Upper lobe of right lung (tissue), 1 donor: ENCODE measurements at places on chromosomes 6 and 20. TPM values are rescaled to one million over a fixed set of nuclear protein-coding genes. Genes with fewer than 3 reads are reported as not detected.

GRCh38 chr6:53616450-53617357, 48.9 kb downstream of the KLHL31 start:
- H3K4me1 ChIP-seq, result peaks cover 9% of the 10 kb centered on the region
- H3K27me3 ChIP-seq, result peaks cover 5% of the 10 kb centered on the region
- no peak overlapping the region for H3K27ac ChIP-seq

DNA sequence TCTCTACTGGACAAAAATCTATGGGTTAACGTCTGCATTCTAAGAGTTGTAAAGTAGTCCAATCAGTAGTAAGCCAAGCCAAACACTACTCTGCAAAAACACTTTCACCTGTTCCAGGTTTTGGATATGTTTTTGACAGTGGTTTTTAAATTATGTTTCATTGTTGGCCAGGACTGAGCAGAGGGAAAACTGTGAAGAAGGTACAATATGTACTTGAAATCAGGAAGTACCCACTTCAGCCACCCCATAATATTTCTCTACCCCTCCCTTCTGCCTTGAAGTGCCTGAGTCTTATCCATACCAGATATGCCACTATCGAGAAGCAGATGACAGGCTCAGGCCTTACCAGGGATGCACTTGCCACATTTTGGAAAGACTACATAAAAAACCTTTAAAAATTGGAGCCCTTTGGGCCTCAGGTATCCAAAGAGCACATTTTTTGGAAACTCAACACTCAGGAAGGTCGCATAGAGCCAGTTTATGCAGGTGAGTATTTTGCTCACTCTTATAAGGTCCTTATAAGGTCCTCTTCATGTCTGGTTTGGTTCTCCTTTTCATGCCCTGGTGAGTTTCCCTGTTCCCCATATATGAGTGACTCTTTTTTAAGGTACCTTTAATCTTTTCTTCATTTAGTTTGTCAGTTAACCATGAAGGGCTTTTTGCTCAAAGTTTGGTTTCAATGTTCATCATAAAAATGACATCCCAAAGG, 859.3 kb upstream of the FLRT3 start:
- H3K4me1 ChIP-seq, result no peaks in the 10 kb centered on the region
- no peak for DNase-seq
- peak overlapping the region; percentile 38 for H3K4me3 ChIP-seq
- no peaks in the 10 kb centered on the region for H3K36me3 ChIP-seq

The TAP2 gene
- 56.4 TPM for total RNA-seq

The SLC16A10 gene
- total RNA-seq, result 12.3 TPM

GRCh38 chr6:508614-509013, 117.1 kb downstream of the IRF4 start:
- H3K27me3 ChIP-seq, result no peaks in the 10 kb centered on the region
- H3K27ac ChIP-seq, result no peak overlapping the region
- peaks cover 7% of the 10 kb centered on the region for H3K36me3 ChIP-seq
- no peak for DNase-seq
- H3K4me3 ChIP-seq, result no peak overlapping the region
- H3K4me1 ChIP-seq, result no peaks in the 10 kb centered on the region

The SIRPB1 gene
- total RNA-seq, result 11.6 TPM

- no peaks in the 10 kb centered on the region for H3K27me3 ChIP-seq
- no peaks in the 10 kb centered on the region for H3K4me1 ChIP-seq
- no peak overlapping the region for H3K4me3 ChIP-seq
- no peaks in the 10 kb centered on the region for H3K36me3 ChIP-seq
Observed at GRCh38 chr20:20173254-20173653, 120.9 kb downstream of the CFAP61 start.

GRCh38 chr20:25675161-25675560, 21.5 kb downstream of the ZNF337 start:
- peaks cover 60% of the 10 kb centered on the region for H3K36me3 ChIP-seq
- H3K4me3 ChIP-seq, result no peak overlapping the region
- H3K27me3 ChIP-seq, result no peaks in the 10 kb centered on the region

DNA sequence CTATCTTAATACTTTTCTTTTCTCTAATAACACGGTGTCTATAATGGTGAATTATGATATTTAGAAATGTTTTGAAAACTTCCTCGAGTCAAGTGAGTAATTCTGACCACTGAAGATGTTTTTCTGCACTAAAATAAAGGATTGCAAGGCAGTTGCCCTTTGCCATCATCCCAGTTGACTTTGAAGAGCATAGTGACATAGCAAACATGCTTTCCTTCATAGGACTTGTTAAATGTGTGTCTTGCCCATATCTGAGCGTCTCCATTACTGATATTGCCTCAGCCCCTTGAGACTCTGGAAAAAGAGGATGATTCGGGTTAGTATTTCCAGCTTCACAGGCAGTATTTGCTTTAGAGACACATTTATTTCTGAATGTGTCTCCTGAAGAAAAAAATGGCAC, 125.2 kb upstream of the MCHR2 start:
- H3K4me3 ChIP-seq, result no peak overlapping the region
- no peak for DNase-seq
- peaks cover 5% of the 10 kb centered on the region for H3K27me3 ChIP-seq
- no peaks in the 10 kb centered on the region for H3K36me3 ChIP-seq

GRCh38 chr6:1418471-1419191, 29.3 kb downstream of the FOXF2 start:
- no peaks in the 10 kb centered on the region for H3K27me3 ChIP-seq
- no peaks in the 10 kb centered on the region for H3K4me1 ChIP-seq
- H3K4me3 ChIP-seq, result no peak overlapping the region
- no peaks in the 10 kb centered on the region for H3K36me3 ChIP-seq

GRCh38 chr6:136641166-136641565, 90.9 kb upstream of the MAP7 start:
- H3K27me3 ChIP-seq, result no peaks in the 10 kb centered on the region
- H3K4me1 ChIP-seq, result peaks cover 10% of the 10 kb centered on the region
- no peak overlapping the region for H3K4me3 ChIP-seq
- no peak for DNase-seq

The ANGPT4 gene
- 0.81 TPM for total RNA-seq

The RAB32 gene
- 36.8 TPM for total RNA-seq

The SLC9A8 gene
- 15.0 TPM for total RNA-seq

DNA sequence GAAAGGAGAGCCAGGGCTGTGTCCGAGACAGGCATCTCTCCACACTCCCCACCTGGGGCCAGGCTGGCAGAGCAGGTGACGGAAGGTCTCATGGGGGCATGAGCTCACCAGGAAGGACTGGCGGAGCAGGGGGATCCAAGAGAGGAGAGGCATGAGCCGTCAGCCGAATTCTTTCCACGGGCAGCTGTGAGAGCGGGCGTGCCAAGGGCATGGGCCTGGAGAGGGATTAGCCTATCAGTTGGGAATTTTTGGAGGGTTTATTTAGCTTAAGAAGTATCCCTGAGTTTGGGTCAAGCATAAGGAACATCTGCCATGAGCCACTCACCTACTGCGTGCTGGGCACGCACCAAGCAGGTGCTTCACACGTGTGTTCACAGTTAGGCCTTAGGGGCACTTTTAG, 60.2 kb upstream of the ZNFX1 start:
- no peak for DNase-seq
- no peaks in the 10 kb centered on the region for H3K36me3 ChIP-seq
- no peak overlapping the region for H3K4me3 ChIP-seq

DNA sequence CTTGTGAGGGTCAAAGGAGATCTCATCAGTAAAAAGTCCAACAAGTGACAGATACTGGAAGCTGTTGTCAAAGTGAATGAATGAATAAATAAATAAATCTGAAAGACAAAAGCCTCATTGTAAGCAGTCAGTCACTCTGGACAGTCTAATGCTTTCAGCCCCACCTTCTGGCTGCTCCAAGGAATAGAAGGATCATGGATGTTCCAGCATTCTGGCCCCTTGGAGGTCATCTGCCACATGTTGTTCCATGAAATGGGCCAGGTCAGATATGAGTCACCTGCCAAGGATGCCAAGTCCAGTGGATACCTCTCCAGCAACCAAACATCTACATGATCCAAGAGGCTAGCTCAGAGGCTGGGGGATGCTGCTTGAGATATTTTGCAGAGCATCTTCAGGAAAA, 185.6 kb downstream of the BMP7 start:
- H3K36me3 ChIP-seq, result no peaks in the 10 kb centered on the region
- no peak overlapping the region for H3K4me3 ChIP-seq
- no peaks in the 10 kb centered on the region for H3K4me1 ChIP-seq
- no peaks in the 10 kb centered on the region for H3K27me3 ChIP-seq
- DNase-seq, result no peak

DNA sequence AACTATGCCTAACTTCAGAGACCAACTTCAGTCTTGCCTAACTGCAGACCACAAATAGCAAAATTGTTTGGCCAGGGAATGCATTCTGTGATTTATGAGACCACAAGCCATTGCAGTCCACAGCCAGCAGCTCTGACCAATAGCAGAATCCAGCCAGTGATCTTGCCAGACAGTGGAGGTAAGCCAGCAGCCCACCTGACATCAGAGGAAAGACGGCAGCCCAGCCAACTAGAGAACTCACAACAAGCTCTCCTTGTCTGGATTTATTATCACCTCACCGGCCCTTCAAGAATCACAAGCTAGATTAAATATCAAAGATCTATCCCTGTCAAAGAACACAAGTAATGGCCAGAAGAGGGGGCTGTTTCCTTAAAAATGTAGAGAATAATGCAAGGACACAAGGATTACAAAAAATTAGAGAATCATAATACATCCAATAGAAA, 66.5 kb upstream of the SLC35F1 start:
- no peak overlapping the region for H3K4me3 ChIP-seq
- no peaks in the 10 kb centered on the region for H3K36me3 ChIP-seq
- no peaks in the 10 kb centered on the region for H3K27me3 ChIP-seq
- H3K4me1 ChIP-seq, result no peaks in the 10 kb centered on the region

- no peak for DNase-seq
- peaks cover 46% of the 10 kb centered on the region for H3K36me3 ChIP-seq
- peak overlapping the region; percentile 99 for H3K27ac ChIP-seq
- peak overlapping the region; percentile 84 for H3K4me3 ChIP-seq
- H3K4me1 ChIP-seq, result peaks cover 63% of the 10 kb centered on the region
- no peaks in the 10 kb centered on the region for H3K27me3 ChIP-seq
Observed at GRCh38 chr20:31718952-31719643, 3.6 kb downstream of the BCL2L1 start.

The PHACTR1 gene
- total RNA-seq, result 72.8 TPM

DNA sequence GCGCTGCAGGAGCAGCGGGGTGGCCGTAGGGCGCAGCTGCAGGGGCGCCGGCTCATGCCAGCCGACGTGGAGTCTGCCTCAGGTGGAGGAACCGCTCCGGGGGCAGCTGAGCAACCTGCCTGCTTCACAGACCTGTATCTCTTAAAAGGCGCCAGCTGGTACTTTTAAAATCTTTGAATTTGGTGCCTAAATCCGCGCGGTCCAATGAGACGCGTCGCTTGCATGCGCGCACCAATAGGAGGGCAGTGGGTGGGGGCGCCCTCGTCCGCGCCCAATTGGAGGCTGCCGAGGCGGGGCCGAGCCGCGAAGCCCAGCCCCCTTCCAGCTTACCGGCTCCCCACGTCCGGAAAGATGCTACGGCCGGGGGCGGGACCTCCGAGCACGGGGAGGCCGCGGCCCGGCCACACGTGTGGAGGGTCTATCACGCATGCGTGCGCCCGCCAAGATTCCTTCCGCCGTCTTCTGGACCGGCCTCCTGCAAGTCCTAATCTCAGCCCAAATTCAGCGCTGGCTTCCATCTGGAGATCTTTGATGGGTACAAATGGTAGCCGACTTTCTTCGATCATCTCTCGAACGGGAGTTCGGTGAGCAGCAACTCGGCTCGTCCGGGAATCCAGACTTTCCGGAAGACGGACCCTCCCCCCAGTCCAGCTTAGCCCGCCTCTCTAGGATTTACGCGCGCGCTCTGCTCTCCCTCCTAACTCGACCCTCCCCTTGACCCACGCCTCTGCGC, at the start of gene FBXO5:
Gene FBXO5 (minus strand): TSS at position 138 of the 733 bp plus-strand sequence. CDS start 82 bp downstream, at position 56.
- H3K4me1 ChIP-seq, result peaks cover 24% of the 10 kb centered on the region
- H3K4me3 ChIP-seq, result peak within 1 kb of the TSS; percentile 94
- no peaks in the 10 kb centered on the region for H3K27me3 ChIP-seq
- no peaks in the 10 kb centered on the region for H3K36me3 ChIP-seq
- peak; percentile 99 for DNase-seq

DNA sequence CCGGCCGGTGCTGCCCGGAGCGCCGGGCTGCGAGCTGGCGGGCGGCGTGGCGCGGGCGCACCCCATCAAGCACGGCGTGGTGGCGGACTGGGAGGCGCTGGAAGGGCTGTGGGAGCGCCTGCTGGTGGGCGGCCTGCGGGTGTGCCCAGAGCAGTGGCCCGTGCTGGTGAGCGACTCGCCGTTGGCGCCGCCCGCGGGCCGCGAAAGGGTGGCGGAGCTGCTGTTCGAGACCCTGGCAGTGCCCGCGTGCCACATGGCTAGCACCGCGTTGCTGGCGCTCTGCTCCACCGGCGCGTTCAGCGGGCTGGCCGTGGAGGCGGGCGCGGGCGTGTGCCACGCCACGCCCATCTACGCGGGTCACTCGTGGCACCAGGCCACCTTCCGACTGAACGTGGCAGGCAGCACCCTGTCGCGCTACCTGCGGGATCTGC, 517 bp downstream of the ACTL10 start:
- peaks cover 24% of the 10 kb centered on the region for H3K4me1 ChIP-seq
- peak overlapping the region; percentile 58 for H3K4me3 ChIP-seq
- H3K36me3 ChIP-seq, result peaks cover 16% of the 10 kb centered on the region
- peak overlapping the region; percentile 84 for H3K27ac ChIP-seq
- no peaks in the 10 kb centered on the region for H3K27me3 ChIP-seq

DNA sequence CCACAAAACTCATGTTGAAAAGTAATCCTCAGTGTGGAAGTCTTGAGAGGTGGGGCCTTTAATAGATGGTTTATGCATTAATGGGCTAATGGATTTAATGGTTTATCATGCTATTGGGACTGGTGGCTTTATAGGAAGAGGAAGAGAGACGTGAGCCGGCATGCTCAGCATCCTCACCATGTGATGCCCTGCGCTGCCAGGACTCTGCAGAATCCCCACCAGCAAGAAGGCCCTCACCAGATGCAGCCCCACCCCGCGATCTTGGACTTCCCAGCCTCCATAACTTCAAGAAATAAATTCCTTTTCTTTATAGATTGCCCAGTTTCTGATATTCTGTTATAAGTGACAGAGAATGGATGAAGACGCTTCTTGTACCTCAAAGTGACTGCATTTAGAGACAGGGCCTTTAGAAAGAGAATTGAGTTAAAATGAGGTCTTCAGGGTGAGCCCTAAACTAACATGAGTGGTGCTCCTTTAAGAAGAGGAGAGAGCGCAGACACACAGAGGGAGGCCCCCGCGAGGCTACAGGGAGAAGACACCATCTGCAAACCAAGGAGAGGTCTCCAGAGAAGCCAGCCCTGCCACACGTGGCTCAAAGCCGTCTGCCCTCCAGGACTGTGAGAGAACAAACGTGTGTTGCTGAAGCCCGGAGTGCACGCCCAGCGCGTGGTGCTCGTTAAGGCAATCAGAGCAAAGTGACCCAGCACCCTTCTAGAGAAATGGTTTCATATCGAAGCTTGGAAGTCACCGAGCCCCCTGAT, 56.9 kb downstream of the IRF4 start:
- H3K4me3 ChIP-seq, result no peak overlapping the region
- no peaks in the 10 kb centered on the region for H3K4me1 ChIP-seq
- H3K27me3 ChIP-seq, result no peaks in the 10 kb centered on the region
- no peak overlapping the region for H3K27ac ChIP-seq
- DNase-seq, result no peak

DNA sequence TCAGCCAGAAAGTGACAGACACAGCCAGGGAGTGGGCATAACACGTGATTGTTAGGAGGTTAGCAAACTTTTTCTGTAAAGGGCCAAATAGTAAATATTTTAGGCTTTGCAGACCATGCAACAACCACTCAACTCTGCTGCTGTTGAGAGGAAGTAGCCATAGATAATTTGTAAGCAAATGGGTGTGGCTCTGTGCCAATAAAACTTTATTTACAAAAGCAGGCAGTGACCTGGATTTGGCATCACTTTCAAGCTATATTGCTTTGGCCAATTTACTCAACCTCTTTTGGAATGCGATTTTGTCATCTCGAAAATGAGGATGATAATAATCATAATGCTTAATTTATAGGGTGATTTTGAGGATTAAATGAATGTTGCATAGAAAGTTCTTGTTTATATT, 152.6 kb downstream of the TSHZ2 start:
- H3K27ac ChIP-seq, result no peak overlapping the region
- DNase-seq, result no peak
- no peaks in the 10 kb centered on the region for H3K27me3 ChIP-seq
- no peaks in the 10 kb centered on the region for H3K4me1 ChIP-seq
- H3K4me3 ChIP-seq, result no peak overlapping the region
